Stimulated activated CD8-positive, alpha-beta memory T cell treated with anti-CD3 and anti-CD28 coated beads, Interleukin-2, amount 100 ng/mL, for 1 hour (primary cell): ENCODE measurements at places on chromosomes 2 and 18.

DNA sequence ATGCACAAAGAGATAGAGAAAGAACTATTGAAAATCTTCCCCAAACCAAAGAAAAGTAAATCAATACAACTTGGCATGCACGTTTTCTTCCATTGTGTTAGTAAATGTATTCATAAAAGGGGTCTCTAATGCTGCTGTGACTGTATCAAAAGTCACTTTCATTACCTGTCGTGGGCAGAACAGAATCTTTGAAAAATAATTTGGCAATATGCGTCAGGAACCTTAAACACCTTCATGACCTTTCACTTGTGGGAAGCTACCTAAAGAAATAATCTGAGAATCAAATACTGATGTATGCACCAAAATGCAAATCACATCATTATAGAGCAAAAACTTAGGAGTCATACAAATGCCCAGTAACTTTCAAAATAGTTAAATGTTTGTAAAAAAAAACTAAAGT is 105.3 kb downstream of the ARL4C start:
- no peak for DNase-seq

- DNase-seq = peak; percentile 39
These were observed 111.6 kb upstream of the NABP1 start for GRCh38 chr2:191566344-191566743.

GRCh38 chr2:52083214-52083613 is 1051.3 kb upstream of the NRXN1 start:
- DNase-seq = no peak

DNA sequence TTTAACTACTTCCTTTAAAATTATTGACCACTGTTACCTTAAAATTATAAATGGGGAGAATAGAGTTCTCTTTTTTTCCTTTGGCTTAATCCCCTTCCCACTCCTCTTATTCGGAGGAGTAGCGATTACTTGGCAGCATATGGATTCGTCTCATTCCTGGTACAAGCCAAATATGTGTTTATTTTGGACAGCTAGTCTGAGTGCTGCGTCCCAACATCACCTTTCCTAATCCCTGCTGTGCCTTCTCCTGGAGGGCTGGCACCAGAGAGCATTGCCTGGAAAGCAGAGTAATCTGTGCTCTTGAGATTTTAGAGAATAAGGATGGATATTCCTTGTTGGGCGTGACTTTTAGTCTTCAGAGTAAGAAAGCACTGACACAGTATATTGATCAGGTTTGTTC is 185.6 kb downstream of the AGAP1 start:
- no peak for DNase-seq

DNA sequence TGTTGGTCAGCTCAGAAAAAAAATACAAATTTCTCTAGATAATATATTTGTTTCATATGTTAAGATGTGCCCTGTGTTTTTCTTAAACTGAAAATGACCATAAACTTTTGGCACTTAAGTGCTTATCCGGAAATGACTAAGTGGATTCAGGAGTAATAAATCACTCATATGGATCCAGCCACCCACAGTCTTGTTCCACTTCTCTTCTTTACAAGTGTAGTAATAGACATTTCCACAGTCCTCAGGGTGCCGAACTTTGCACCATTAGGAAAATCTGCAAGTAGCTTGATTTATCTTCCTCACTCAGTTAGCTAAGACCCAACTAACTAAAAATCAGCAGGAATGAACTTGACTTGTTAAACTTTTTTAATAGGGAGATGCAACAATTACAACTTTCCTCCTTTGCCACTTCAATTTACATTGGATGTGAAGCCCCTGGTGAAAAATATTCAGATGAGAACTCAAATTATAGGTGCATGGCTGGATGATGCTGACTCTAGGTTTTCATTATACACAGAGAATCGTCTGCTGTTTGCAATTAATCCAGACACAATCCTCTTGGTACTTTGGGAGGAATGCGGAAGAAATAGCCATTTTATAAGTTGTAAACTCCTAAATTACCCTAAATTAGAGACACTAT is 322.5 kb downstream of the ARHGAP15 start:
- DNase-seq = no peak
